ENCODE measurements at places on chromosomes 6 and 20.

GRCh38 chr6:155106456-155107115 is 111.5 kb downstream of the TIAM2 start:
- DNase-seq, result no peak

GRCh38 chr20:15708984-15709598 is 864.2 kb downstream of the KIF16B start:
- no peak for DNase-seq

- DNase-seq, result no peak
These were observed 186.9 kb downstream of the HIVEP2 start for GRCh38 chr6:142757852-142758628.

DNA sequence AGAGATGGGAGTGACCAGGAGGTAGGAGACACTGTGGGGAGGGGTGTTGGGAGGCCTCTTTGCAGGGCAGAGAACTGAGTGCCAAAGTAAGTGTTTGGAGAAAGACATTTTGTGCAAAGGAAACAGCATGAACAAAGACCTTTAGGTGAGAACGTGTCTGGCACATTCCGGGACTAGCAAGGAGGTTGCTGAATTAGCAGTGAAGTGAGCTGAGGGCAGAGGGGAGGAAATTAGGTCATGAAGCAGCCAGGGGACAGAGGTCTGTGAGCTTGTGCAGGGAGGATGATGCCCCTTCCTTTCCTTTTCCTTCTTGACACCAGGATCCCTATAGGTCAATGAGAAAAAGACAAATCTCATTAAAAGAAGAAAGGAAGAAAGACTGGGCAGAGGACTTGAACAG is 21.4 kb upstream of the AHCY start:
- no peak for DNase-seq

- peak; percentile 25 for DNase-seq
These were observed 20.3 kb upstream of the LRRN4 start for GRCh38 chr20:6074145-6074561.

DNA sequence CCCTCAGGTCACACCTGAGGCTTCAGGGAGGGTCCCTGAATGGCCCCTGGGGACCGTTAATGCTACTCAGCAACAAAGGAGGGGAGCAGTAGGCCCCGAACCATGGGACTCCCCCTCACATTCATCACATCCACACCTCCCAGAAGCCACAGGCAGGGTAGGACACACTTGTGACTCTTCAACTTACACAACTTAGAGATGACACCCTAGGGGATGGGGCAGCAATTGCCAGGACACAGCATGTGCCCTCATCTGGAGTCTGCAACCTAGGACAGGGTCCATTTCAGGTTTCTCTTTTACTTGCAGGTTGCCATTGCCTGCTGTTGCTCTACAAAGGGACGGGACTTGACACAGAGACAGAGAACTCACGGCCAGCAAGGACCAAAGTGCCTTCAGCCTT is 770 bp downstream of the ULBP3 start:
- DNase-seq, result no peak

DNA sequence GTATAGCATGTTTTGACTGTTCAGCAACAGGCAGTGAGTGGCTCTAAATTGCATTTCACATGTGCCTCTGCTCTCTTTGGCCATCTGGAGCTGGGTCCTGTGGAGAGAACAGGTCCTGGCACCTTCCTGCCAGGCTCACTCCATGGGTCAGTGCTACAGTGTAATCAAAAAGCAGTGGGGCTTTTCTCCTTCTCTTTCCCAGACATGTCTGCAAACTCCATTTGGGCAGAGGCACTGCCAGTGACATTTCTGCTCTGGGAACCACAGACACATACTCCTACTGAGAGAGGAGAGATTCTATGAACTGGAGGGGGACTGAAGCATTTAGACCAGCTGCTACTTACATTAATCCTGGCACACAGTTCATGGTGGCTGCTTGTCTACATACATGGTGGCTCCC is 68.3 kb upstream of the TRAF3IP2 start:
- DNase-seq, result no peak

- no peak for DNase-seq
These were observed 50.0 kb upstream of the ECI2 start for GRCh38 chr6:4185419-4185818.

GRCh38 chr6:122621638-122622037 is 11.4 kb downstream of the PKIB start:
- no peak for DNase-seq
